ENCODE measurements at places on chromosomes 5 and 9.

DNA sequence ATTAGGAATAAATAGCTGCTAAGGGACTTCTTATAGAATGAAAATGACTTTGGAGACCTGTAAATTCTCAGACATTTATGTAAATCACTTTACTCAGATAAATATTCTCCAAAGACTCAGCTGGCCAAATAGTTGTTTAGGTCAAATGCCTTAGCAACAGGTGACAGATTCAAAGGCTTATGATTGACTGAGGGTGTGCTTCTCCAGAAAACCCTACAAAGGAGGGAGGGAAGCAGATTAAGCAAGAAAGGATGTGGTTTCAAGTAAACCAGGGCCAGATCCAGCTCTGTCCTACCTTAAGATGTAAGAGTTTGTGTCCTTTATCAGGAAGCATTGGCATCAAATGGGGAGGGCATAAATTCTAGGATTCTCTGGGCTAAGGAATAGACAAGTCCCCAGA, 433.0 kb downstream of the TLE1 start:
- no peak for DNase-seq

GRCh38 chr5:117463881-117464570, 889.4 kb upstream of the SEMA6A start:
- DNase-seq = no peak

- no peak for DNase-seq
Observed at GRCh38 chr5:14148890-14149671, 5.9 kb downstream of the TRIO start.

DNA sequence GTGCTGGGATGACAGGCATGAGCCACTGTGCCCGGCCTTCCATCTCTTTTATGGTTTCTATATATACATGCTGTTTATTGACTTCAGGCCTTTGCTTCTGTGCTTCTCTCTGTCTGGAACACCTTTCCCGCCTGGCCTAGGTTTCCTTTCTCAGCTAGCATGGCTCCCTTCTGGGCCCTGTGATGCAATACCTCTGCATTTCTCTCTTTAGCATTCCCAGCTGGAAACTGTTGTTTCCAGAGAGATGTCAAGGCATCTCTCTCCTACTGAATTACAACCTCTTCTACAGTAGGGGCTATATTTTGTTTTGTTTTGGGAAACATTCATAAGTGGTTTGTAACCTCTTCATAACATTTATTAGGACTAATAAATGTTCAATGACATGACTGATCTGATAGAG, 57.1 kb downstream of the RPS23 start:
- no peak for DNase-seq

DNA sequence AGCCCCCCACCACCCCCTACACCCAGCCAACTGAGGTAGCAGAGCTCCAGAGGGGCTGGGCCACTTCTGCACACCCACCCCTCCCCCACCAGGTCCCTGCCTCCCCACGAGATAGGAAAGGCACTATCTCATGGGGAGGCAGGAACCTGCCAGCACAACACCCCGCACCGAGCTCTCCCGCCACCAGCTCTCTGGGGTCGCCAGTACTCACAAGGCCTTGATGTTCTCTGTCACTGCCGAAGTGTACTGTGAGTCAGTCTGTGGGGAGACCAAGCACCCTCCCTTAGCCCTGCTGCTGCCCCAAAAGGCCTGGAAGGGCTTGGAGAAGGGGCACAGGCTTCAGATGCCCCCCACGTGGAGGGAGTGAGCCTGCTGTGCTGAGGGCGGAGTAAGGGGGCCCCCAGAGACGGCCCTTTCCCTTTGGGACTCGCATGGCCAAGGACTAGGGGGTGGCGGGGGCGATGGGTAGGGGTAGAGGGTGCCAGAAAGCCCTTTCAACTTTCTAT, 5.9 kb downstream of the MGAT4B start:
- DNase-seq = no peak

DNA sequence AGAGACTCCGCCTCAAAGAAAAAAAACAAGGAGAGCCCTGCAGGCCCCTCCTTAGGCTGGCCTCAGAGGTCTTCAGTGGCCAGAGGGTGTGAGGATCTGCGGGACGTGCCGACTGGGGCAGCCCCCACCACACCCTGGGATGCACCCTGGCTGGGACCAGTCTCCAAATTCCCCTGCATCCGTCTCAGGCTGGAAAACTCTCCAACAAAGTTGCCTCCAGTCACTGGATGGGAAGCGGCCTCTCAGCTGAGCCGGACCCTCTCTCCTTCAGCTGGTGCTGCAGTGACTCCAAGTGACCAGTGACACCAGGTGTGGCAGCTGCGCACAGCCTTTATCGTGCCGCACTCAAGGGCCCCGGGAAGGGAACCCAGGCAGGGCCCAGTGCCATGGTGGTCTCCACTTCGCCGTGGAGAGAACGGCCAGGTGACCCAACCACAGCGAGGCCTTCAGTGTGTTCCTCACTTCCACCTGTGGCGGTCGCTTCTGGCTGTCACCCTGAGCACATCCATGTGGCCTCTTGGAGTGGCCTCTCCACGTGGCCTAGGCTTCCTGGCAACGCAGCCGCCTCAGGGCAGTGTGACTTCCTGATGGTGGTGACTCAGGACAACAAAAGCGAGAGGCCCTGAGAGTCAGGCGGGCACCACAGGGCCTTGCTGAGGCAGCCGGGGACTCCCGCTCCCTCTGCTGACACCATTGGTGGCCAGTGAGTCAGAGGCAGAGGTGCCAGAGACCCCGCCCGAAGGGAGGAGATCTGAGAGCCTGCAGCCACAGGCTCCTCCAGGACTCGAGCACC, 19.3 kb upstream of the CAMSAP1 start:
- DNase-seq = peak; percentile 93

- DNase-seq = no peak
Observed at GRCh38 chr5:178323961-178324360, 91.4 kb upstream of the PHYKPL start.

DNA sequence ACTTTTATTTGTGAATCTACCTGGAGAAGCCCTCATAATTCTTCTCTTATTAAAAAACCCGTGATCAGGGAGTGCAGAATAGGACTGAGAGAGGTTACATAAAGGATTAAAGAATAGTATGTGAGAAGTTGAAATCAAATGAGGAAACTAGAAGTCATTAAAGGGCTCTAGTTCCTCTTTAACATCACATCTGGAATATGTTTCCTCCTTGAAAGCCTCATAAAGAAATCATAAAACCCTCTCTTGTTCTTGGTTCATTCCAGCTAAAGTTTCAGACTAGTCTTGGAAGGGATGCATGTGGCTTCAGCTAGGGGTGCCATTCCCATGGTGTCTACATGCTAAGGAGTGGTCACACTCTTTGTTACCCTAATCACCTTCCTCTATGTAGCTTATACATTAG, 5.7 kb upstream of the C5orf46 start:
- no peak for DNase-seq

GRCh38 chr5:160485364-160485969, 63.8 kb downstream of the PTTG1 start:
- no peak for DNase-seq

Data from T-helper 2 cell treated with Interferon-gamma antibody and Interleukin-4, amounts not matched to agents 5 μg/mL and 100 μg/mL, for 36 hours (primary cell).